Cortex of kidney (tissue), 1 donor: ENCODE measurements at places on chromosomes 11 and 22.

GRCh38 chr11:30960387-30960992 lies 374.3 kb upstream of the MPPED2 start:
- no peak for DNase-seq

DNA sequence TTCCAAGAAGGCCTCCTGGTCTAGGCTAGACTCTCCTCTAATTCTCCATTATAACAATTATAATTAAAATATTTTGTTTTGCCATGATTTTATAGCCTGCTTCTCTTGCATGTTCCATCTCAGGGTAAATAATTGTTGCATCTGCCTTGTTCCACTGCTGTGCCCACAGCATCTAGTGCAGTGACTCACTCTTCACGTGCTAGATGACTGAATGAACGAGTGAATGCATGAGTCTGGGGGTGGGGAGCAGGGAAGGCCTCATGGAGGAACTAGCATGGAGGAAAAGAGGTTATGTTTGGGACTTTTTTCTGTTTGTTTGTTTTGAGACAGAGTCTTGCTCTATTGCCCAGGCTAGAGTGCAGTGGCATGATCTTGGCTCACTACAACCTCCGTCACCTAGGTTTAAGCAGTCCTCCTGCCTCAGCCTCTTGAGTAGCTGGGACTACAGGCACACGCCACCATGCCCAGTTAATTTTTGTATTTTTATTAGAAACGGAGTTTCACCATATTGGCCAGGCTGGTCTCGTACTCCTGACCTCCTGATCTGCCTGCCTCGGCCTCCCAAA lies 5.2 kb upstream of the OAF start:
- DNase-seq: no peak

- no peak for DNase-seq
Measured at GRCh38 chr22:50027639-50028537, 15.3 kb upstream of the IL17REL start.

- no peak for DNase-seq
Measured at GRCh38 chr11:115217726-115218311, 286.4 kb downstream of the CADM1 start.

DNA sequence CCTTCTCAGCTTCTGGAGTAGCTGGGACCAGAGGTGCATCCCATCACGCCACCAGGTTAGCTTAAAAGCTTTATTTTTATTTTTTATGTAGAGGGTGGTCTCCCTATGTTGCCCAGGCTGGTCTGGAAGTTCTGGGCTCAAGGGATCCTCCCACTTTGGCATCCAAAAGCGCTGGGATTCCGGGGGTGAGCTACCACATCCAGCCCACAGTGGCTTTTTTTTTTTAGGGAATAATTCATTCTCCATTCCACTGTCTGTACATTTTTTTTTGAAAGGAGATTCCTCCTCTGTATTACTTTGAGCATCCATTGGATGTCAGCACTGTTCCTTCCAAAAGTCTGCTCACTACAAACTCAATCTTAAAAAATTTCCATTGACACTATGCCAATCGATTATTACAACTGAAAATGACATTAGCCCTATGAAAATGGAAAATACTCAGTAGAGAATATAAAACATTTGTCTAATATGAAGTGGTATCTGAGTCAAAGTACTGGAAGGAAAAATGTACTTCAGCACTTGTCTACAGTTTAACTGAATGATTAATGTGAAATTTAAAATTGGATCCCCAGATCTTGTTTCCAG lies 1.3 kb upstream of the LPXN start:
- DNase-seq: no peak

GRCh38 chr11:111982541-111983186 lies 42.5 kb upstream of the DLAT start:
- no peak for DNase-seq

DNA sequence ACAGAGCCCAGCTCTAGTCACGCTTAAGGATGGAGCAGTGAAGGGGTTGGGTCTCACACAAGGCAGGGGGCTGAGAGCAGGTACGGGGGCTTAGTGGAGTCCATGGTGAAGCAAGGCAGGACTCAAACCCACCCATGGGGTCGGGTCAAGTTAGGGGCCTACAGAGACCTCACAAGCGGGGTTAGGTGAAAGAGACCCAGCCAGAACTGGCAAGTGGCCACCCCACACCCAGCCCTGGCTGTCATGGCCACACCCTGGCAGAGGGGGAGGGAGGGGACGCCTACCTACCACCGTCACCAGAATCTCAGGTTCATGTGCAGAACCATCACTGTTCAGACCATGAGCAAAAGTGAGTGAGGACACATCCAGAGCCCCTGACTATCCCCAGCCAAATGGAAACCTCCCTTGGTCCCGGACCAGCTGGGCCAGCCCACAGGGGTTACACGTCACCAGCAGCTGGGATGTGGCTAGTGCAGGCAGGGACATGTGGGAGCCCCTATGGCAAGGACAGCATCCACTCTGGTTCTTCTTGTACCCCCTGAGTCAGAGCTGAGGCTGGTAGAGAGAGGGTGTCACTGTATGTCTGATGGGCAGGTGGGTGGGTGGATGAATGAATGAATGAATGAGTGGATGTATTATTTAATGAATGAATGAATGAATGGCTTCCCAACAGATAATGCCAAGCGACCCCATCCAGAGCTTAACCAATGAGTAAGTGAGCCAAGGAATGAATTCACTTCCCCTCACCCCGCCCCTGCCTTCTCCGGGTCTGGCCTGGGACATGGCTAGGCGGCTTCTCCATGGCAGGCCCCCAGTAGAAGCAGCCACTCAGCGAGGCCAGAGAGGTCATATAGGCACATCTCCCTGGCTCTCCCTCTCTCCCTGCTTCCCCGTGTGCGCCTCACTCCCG lies 681.6 kb downstream of the TBC1D22A start:
- DNase-seq: no peak

GRCh38 chr22:38271927-38272372 lies 860 bp downstream of the TMEM184B start:
- no peak for DNase-seq

DNA sequence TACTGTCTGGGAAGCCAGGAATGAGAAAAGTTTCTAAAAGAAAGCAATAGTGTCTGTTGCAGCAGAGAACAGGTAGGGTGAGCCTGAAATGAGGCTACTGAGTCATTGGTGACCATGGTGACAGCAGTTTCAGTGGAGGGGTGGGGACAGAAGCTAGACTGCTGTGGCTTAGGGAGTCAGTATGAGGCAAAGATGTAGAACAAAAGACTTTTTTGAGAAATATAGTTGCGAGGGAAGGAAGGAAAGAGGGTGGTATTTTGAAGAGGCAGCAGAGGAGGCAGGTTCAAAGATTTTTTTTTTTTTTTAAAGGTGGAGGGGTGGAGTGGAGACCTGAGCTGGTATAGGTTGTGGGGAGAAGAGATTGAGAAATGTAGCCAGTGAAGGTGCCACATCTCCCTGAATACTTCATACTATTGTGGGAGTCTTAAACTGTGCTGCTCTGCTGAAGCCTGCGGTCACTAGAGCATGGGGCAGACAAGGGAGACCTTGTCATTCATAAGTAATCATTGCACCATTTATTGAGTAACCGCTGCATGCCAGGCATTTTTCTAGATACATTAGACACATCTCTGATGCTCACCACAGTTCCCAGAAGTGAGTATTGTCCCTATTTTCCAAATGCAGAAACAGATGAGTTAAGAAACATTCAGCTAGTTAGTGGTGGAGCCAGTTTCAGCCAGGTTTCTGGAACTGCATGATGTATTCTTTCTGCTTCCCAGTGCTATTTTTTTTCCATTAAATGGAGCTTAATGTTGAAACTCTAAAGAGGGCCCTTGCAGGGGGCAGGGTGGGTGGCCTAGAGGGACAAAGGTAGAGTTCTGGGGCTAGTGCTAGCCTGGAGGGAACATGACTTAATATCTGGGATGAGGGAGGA lies 49.9 kb downstream of the STIM1 start:
- no peak for DNase-seq

- DNase-seq: no peak
Measured at GRCh38 chr11:45145083-45145378, 1.4 kb upstream of the PRDM11 start.

- DNase-seq: no peak
Measured at GRCh38 chr11:61587951-61588727, 7.3 kb upstream of the SYT7 start.

DNA sequence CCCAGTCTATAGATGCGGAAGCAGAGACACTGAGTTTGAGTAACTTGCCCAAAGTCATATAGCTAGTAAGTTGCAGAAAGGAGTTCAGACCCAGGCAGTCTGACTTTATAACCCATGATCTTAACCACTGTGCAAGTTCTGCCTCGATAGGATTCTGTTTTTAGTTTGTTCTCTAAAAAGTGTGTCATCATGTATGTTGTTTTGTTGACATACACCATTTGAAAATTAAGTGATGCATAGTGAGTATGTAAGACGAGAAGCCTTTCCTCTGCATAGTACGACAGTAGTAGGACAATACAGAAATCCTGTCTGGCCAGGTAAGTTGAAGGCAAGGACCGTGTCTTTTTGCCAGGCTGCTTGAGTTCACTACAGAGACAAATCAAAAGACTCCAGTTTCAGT lies 3.3 kb downstream of the ZC3H12C start:
- DNase-seq: no peak

GRCh38 chr11:16015741-16016467 lies 340.4 kb downstream of the SOX6 start:
- DNase-seq: no peak

DNA sequence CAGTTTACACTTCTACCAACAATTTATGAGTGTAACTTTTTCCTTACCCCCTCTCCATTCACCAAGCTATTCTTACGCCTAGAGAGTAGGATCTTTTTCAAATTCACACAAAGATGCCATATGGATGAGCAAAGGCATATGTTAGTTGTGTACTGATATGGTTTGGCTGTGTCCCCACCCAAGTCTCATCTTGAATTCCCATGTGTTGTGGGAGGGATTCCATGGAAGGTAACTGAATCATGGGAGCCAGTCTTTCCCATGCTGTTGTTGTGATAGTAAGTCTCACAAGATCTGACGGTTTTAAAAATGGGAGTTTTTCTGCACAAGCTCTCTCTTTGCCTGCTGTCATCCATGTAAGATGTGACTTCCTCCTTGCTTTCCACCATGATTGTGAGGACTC lies 40.3 kb downstream of the TTC28 start:
- DNase-seq: no peak

DNA sequence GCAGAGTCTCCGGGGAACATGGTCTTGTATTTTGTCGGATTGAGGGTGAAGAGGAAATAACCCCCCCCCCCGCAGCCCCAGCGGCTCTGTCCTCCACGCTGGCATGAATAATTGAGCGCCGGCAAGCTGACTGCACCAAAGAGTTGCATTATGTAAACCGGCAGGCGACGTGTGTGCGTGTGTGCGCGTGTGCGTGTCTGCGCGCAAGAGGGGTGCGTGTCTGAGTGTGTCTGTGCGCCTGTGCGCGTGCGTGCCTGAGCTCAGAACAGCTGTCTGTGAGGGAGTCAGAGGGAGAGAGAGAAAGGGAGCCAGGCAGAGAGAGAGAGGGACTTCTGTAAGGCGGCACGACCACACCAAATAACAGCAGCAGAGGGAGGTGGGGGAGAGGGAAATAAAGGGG lies 94.4 kb downstream of the SCN3B start:
- DNase-seq: no peak

DNA sequence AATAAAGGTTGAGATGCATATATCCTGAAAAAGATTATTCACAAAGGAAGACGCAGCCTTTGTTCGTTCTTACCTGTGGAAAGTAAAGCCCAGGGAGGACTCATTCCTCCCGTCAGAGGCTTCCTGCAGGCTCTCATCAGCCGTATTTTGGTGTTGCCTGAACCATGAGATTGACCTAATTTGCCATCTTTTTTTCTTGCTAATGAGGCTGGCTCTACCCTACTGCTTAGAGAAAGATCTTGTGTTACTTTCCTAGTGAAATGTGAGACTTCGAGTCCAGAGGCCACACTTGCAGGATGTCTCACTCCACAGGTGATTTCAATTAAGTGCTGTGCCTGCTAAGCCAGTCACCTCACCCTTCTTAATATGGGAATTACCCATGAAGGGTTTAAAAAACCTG lies 269.9 kb downstream of the NTM start:
- no peak for DNase-seq

- no peak for DNase-seq
Measured at GRCh38 chr22:46444390-46444854, 93.0 kb downstream of the CELSR1 start.

- DNase-seq: no peak
Measured at GRCh38 chr11:59423835-59424234, 2.4 kb downstream of the OR5A2 start.

DNA sequence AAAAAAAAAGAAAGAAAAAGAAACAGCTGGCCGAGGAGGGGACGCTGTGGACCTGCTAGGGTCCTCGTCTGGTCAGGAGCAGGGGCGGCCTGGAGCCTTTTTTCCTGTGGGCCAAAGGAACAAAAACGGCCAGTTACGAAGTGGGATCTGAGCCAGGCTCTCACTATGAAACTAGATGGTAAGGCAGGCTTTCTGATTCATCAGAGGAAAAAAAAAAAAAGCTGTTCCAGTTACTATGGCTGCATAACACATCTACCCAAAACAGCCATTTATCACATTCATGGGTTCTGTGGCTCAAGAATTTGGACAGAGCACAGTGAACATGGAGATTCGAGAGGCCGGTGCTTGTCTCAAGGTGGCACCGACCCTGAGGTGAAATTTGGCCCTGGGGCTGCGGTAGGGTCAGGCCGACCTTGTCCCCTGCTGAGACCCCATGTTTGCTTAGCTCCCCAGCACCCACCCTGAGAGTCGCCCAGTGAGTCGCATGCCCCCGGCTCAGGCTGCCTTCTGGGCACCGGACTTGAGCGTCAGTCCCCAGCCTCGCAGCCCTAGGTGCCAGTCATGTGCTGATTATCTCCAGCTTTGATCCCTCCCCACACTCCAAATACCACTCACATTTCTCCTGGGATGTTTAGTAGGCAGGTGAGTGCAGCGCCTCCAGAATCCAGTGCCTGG lies 34.2 kb downstream of the MRGPRD start:
- DNase-seq: no peak

GRCh38 chr11:8067567-8067928 lies 13.5 kb upstream of the TUB start:
- no peak for DNase-seq

GRCh38 chr22:32080904-32081303 lies 37.8 kb downstream of the SLC5A1 start:
- no peak for DNase-seq

DNA sequence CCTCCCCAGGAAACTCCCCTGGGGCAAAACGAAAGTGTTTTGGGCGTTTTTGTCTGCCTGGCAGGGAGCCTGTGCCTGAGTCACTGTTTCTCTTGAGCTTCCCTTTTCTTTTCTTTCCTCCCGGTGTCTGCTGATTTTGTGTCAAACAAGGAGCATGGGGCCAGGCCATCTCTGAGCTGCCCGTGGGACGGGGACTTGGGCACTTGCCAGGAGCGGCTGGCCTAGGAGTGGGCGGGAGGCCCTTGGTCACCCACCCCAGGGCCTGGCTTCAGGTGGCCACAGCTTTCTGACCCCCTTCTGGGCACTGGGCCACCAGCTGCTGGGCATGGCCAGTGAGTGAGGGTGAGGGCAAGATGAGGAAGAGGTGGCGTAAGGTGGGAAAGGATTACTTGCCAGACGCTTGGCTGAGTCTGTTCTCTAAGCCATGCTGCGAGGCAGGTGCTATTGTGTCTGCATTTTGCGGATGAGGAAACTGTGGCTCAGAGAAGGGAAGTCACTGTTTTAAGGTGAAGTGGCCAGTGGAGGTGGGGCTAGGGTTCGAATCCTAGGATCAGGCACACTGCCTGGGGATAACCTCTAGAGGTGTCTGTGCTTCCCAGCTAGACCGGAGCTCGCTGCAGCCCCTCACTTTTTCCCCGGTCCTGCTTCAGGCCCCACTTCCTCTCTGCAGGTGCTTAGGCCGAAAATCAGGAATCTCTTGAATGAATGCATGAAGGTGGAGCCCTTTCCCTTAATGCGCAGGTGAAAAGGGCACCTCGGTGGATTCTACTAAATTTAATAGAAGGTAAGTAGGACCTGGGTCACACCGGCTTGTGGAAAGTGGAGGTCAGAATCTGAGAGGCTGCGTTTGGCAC lies 7.8 kb upstream of the NFAM1 start:
- DNase-seq: no peak
